Tibial nerve (tissue), 4 donors: ENCODE measurements at places on chromosomes 7 and 10. TPM values are rescaled to one million over a fixed set of nuclear protein-coding genes. Genes with fewer than 3 reads are reported as not detected.

Gene CUZD1
- 1.2 TPM for total RNA-seq

Gene DHX32
- total RNA-seq, result 19.5 TPM

Gene NPY
- not detected for total RNA-seq

Gene OR6V1
- total RNA-seq, result not detected

Gene CHCHD1
- 33.0 TPM for total RNA-seq

DNA sequence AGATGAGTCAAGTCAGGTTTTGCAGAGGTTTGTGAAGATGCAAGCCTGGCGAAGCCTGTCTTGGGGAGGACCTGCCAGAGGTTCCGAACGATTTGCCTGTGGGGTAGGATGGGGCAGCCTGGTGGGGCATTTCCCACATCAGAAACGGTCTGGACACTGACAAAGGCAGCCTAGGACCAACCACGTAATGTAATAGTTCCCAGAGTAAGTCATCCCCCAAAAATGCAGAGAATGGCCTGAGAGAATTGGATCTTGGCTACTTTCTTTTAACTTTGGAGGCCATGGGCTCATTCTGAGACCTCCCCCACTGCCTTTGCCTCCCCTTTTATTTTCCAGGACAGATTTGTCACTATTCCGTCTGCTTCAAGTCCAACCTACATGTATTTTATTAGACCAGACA is 168.9 kb upstream of the SH2B2 start:
- no peak overlapping the region for H3K4me3 ChIP-seq
- H3K27ac ChIP-seq, result peak overlapping the region; percentile 93
- DNase-seq, result no peak
- H3K27me3 ChIP-seq, result no peaks in the 10 kb centered on the region
- H3K4me1 ChIP-seq, result peaks cover 51% of the 10 kb centered on the region

DNA sequence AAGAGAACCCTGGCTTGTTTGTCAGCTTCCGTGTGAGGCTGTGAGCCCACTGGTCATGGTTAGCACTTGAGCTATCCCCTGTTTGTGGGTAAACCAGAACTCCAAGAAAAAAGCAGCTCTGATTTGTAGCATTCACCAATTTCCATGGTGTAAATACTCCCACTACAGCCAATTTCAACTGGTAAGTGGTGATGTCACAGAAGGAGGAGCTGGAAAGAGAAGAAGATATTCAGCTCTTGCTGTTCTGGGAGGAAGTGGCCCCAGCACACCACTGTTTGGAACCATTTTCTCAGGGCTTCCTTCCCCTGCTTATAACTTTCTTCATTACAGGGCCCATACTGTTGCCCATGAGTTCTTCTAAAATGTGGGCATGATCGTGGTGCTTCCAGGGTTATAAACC is 500.1 kb upstream of the ZMIZ1 start:
- H3K4me1 ChIP-seq, result no peaks in the 10 kb centered on the region
- no peak overlapping the region for H3K27ac ChIP-seq
- H3K27me3 ChIP-seq, result no peaks in the 10 kb centered on the region
- no peaks in the 10 kb centered on the region for H3K36me3 ChIP-seq

DNA sequence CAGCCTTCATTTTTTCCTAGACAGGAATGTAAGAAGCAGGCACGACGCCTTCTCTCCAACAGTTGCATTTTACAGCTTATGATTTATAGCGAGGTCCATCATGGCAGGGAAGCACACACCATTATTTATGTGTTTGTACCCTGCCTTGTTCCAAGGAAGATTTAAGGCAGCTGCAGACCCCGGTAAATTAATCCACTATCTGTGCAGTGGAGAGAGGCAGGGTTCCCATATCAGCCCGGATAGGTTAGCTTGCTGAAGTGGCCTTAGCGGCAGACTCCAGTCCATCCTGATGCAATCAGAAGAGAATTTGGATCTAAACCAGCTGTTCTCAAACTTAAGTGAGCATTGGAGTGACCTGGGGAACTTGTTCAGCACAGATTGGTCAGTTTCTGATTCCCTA is 359.4 kb downstream of the GALNT17 start:
- no peaks in the 10 kb centered on the region for H3K36me3 ChIP-seq
- no peak for DNase-seq
- no peaks in the 10 kb centered on the region for H3K27me3 ChIP-seq
- H3K4me3 ChIP-seq, result no peak overlapping the region
- H3K4me1 ChIP-seq, result no peaks in the 10 kb centered on the region

DNA sequence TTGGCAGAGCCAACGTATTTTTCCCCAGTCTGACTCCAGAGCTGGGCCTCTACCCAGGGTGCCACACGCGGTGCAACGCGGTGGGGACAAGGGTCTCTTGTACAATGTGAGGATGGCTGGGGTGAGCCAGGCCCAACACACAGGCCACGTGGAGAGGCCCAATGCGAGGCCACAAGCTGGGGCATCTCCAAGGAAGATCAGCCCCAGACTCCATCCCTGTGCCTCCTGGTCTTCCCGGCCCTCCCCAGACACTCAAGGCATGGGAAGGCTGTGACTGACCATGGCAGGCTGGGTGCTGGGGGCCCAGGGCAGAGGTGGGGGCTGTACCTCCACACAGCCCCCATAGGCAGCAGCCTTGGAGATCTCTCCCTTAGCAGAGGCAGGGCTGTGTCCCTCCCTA is 135.3 kb upstream of the FAM20C start:
- H3K27ac ChIP-seq, result no peak overlapping the region
- H3K27me3 ChIP-seq, result no peaks in the 10 kb centered on the region
- no peaks in the 10 kb centered on the region for H3K36me3 ChIP-seq
- no peaks in the 10 kb centered on the region for H3K4me1 ChIP-seq
- no peak for DNase-seq

DNA sequence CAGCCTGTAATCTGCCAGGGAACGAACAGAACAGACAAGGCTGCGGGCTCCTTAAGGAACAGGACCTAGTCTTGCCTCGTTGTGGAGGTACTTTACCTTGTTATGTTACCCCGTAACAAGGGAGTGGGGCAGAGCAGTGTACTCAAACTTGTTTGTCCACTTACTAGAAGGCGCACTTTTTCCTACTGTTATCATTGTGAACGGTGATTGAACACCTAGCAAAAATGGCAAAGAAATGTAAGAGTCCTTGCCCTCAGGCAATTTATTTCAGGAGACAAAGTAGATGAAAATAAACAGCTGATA is 620 bp upstream of the IMPDH1 start:
- H3K4me3 ChIP-seq, result peak overlapping the region; percentile 72
- no peak for DNase-seq
- peak overlapping the region; percentile 94 for H3K27ac ChIP-seq
- H3K27me3 ChIP-seq, result no peaks in the 10 kb centered on the region
- H3K4me1 ChIP-seq, result no peaks in the 10 kb centered on the region

- no peak overlapping the region for H3K27ac ChIP-seq
- no peaks in the 10 kb centered on the region for H3K27me3 ChIP-seq
- H3K4me1 ChIP-seq, result no peaks in the 10 kb centered on the region
- no peak for DNase-seq
- H3K36me3 ChIP-seq, result no peaks in the 10 kb centered on the region
- no peak overlapping the region for H3K4me3 ChIP-seq
These were observed 1.3 kb downstream of the C10orf90 start for GRCh38 chr10:126669168-126669567.

- no peak overlapping the region for H3K4me3 ChIP-seq
- H3K4me1 ChIP-seq, result peaks cover 25% of the 10 kb centered on the region
- DNase-seq, result no peak
- H3K36me3 ChIP-seq, result no peaks in the 10 kb centered on the region
These were observed 71.6 kb downstream of the CELF2 start for GRCh38 chr10:11089272-11089671.

DNA sequence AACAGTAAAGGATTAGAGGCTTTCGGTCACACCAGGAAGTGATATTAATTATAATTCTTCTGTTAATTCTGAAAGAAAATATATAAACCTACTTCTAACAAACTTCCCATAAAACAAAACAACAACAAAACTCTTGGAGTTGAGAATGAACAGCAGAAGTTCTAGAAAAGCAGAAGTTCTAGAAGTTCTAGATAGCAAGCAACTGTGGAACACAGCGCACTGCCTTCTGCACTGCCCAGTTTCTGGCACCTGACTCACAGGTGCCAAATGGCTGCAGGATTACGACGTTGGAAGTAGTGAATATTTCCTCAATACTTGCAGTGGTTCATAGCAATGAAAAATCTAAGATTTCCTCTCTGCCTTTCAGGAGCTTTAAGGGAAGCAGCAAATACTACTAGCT is 132.2 kb downstream of the OR13A1 start:
- no peak overlapping the region for H3K27ac ChIP-seq
- no peak for DNase-seq
- H3K4me3 ChIP-seq, result no peak overlapping the region
- H3K36me3 ChIP-seq, result no peaks in the 10 kb centered on the region
- H3K27me3 ChIP-seq, result no peaks in the 10 kb centered on the region

- peaks cover 13% of the 10 kb centered on the region for H3K4me1 ChIP-seq
- no peak for DNase-seq
- no peak overlapping the region for H3K4me3 ChIP-seq
- H3K27me3 ChIP-seq, result no peaks in the 10 kb centered on the region
- no peak overlapping the region for H3K27ac ChIP-seq
These were observed 31.5 kb downstream of the TCF7L2 start for GRCh38 chr10:112981553-112981952.
